ENCODE measurements at places on chromosomes 16 and 17.

GRCh38 chr17:31673076-31673475 is 186.0 kb downstream of the COPRS start:
- no peak for DNase-seq

GRCh38 chr17:6386041-6386630 is 48.8 kb downstream of the AIPL1 start:
- no peak for DNase-seq

GRCh38 chr17:416293-417206 is 63.9 kb upstream of the RPH3AL start:
- no peak for DNase-seq

GRCh38 chr17:46181940-46182339 is 11.3 kb downstream of the KANSL1 start:
- no peak for DNase-seq

DNA sequence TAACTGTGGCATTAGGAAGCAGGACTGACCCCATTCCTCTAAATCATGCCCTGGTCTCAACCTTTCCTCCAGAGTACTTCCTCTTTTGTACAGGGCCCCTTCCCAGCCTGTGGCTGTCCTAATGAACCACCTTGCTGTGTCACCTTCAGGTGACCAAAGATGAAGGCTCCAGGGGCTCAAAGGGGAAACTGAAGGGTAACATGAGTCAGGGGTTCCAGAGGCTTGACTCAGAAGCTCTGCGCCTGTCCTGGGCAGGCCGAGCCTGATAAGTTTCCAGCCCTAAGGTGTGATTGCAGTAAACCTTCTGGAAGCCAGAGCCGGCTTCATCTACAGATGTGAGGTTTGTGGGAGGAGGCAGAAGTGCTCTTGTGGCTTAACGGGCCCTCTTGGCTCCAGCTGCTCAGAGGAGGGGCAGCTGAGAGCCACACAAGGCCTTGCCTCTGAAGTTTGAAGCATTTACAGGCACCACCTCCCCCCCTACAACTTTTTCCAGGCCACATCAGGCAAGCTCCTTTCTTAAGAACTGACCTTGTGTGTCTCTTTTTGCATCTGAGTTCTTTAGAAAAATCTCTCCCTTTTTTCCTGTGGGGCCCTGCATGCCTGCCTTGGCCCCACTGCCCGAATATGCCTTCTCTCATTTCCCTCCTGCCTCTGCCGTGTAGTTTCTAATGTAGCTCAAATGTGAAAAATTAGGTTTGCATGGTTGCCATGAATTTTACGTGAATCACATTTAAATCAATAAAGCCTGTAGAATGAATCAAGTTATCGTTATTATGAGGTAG is 149.9 kb downstream of the CLEC16A start:
- no peak for DNase-seq

DNA sequence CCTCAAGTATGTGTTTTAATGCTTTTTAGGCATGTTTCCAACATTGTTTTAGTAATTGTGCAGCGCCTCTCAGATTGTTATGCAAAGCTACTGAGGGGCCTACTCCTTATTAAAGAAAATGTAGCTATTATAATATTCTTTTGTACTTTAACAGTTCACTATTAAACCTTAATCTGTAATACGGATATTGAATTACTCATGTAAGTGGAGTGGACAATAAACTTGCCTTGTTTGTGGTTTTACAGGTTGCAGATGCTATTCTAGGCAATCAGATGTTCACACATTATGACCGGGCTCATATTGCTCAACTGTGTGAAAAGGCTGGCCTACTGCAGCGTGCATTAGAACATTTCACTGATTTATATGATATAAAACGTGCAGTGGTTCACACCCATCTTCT is 41.0 kb downstream of the PTRH2 start:
- DNase-seq = no peak

DNA sequence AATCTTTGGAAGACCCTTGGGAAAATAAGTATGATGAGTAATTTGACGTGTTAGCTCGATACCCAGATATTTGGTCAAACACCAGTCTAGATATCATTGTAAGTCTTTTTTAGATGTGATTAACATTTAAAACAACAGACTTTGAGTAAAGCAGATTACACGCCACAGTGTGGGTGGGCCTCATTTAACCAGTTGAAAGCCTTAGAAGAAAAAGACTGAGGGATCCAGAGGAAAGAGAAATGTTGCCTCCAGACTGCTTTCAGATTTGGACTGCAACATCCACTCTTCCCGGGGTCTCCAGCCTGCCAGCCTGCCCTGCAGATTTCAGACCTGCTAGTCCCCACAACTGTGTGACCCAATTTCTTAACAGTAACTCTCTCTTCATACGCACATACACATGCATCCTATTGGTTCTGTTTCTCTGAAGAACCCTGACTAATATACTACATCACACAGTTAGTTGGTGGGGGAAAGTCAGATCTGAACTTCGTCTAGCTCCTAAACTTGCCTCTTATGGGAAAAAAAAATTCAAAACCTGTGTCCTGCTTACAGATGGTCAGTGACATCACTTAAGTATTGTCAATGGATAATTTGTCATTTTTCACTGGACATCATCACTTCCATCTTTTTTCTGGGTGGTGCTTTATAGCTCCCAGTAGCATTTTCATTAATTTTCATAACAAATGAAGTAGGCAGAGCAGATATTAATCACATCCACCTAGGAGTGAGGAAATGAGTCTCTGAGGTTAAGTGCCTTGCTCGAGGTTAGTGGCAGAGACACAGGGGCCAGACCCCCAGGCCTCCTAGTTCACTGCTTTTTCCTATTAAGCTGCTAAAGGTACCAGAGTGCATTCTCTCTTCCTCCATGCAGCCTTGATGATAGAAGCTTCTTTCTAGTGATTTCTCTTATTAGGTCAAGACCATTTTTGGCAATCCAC is 107.7 kb upstream of the TOB1 start:
- DNase-seq = no peak

- DNase-seq = no peak
These were observed 5.2 kb downstream of the KCNG4 start for GRCh38 chr16:84234321-84235241.

- DNase-seq = no peak
These were observed 90.6 kb downstream of the USP22 start for GRCh38 chr17:20952183-20952582.

DNA sequence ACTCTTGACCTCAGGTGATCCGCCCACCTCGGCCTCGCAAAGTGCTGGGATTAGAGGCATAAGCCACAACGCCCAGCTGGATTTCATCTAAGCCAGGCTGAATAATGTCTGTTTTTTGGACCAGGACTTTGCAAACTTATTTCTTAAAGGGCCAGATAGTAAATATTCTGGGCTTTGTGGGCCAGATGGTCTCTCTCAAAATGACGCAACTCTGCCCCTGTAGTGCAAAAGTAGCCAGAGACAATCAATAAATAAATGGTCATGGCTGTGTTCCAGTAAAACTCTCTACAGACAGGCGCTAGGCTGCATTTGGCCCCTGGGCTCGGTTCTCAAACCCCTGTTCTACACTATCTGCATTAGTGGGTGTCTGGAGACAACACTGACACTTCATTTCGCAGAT is 121.9 kb upstream of the CDH13 start:
- no peak for DNase-seq

DNA sequence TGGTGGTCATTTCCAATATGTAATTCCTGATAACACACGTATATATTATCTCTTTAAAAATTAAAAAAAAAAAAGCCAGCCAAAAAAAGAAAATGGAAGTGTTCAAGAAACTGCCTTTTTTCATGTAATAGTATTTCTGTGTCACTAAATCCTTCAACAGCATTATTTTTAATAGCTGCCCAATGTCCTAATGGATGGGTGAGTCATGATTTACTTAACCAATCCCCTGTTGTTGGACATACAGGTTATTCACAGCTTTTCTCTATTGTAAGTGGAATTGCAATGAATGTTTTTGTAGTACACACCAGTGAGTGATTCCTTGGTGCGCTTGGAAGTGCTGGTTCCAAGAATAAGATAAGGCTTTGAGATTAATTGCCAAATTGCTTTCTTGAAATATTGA is 124.9 kb downstream of the WWOX start:
- no peak for DNase-seq

GRCh38 chr16:67594956-67595355 is 32.6 kb downstream of the CTCF start:
- DNase-seq = no peak

Measured in Calu3 (cell line).